ENCODE measurements at places on chromosomes 12 and 14. TPM values are rescaled to one million over a fixed set of nuclear protein-coding genes. Genes with fewer than 3 reads are reported as not detected.

SLC25A47 gene
- not detected for total RNA-seq

HECTD4 gene
- 50.6 TPM for total RNA-seq

P2RX2 gene
- total RNA-seq = not detected

CHD8 gene
- 135 TPM for total RNA-seq

ACOT6 gene
- total RNA-seq = not detected

EPS8 gene
- total RNA-seq = 0.61 TPM

KERA gene
- not detected for total RNA-seq
